NCI-H460 (cell line): ENCODE measurements at places on chromosomes 4 and X. TPM values are rescaled to one million over a fixed set of nuclear protein-coding genes. Genes with fewer than 3 reads are reported as not detected.

DMP1 gene
- total RNA-seq: 0.02 TPM in 1 of 2 replicates, not detected in the other

ARMCX4 gene
- 0.10 TPM in 1 of 2 replicates, not detected in the other for total RNA-seq

GRCh38 chr4:156654410-156654809 is 317.2 kb downstream of the PDGFC start:
- no peak for DNase-seq

DNA sequence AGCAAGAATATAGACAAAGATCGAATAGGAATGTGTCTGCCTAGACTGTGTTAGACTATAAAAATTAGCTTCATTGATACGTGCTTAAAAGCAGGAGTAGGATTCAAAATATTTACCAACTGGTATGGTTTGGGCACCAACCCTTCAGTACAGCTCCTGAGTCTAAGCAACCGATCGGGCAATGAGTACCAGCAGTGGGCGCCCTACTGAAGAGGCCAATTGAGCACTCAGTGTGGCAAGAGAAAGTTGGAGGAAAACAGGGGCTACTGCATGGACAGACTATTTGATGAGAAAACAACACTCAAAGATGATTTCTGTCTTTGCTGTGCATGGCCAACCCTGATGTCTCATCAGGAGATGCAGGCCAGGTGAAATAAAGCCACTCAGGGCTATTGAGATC is 176.0 kb upstream of the NWD2 start:
- DNase-seq: no peak
